ENCODE measurements at places on chromosomes 16 and 17.

DNA sequence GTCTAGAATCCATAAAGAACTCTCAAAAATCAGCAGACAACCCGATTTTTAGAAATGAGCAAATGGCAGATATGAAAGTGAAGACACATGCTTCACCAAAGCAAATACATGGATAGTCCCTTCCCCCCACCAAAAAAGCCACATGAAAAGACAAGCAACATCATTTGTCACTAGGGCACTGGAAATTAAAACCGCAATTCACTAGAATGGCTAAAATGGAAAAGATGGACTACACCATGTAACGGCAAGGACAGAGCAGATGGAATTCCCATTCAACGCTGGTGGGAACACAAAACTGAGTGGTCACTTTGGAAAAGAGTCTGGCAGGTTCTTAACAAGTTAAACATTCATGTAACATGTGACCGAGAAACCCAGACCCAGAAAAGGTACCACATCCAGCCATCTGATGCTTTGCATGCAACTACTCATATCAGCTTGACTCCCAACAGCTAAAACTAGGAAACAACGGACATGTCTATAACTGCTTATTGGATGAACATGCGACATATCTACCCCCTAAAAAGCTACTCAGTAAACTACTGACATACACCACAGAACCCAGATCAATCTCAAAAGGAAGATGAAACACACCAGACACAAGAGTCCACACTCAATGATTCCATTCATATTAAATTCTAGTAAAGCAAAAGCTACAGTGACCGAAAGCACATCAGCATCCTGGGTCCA lies 132.6 kb downstream of the ZNF778 start:
- no peak for DNase-seq

- no peak for DNase-seq
These were observed 108.0 kb upstream of the GOT2 start for GRCh38 chr16:58842156-58842555.

GRCh38 chr17:63716426-63716825 lies 16.5 kb upstream of the LIMD2 start:
- DNase-seq, result no peak

DNA sequence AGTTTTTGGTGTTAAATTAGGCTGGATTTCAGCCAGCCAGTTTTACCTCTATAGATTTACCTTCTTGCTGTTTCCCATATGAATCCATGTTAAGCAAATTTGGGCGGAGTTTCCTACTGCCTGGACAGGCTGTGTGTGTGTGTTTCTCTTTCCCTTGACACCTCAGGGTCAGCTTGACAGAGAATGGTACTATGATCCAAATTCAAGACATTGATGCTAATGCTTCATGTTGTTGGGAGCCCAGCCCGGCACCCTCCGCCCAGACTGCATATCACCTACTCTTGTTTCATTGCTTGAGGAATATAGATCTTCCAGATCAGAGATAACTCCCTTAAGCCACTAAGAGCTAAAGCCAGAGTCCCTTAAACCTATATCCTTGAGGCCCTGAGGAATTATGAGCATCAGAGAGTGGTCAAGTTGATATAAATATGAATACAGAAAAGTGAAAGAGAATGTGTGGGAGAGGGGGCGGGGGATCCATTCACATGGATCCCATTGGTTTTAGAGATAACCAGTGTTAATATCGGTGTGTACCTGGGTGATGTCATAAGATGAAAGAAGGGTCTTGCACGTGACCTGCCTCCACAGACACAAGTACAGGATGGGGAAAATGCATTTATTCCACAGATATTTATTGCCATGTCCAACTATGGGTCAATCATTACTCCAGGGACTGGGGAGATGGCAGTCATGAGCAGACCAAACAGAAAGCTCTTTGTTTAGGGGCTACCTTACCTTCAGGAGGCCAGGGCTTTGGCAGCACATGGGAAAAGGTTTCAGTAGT lies 69.7 kb downstream of the WIPI1 start:
- no peak for DNase-seq

GRCh38 chr16:78641433-78641832 lies 542.0 kb downstream of the WWOX start:
- DNase-seq, result no peak

DNA sequence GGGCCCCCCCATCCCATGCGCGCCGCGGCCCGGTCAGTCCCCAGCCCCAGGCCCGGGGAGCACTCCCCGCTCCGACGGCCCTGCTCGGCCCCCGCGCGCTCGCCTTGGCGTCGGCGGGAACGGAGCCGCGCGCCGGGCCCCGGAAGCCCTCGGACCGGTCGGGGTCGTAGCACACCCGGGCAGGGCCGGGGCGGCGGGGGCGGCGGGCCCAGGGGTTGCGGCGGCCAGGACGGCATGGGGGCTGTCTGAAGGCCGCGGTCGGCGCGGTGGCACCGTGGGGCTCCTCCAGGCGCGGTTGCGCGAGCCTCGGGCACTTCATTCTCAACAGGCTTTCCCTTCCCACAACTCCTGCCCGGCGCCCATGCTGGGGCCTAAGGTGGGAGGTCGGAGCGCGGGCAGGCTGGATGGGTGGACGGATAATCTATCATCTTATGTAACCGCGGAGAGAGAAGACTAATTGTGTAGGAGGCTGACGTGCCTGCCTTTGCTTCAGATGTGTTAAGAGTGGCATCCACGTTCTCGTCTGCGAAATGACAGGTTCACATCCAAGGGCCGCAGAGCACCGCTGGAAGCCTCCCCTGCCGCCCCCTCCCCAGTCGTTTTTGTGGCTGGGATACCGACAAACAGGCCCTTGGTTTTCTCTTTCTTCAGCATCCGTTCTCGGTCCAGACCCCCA lies 708 bp downstream of the BAIAP2 start:
- DNase-seq, result no peak

GRCh38 chr17:57999496-58000017 lies 7.5 kb downstream of the SRSF1 start:
- peak; percentile 31 for DNase-seq

GRCh38 chr16:68079626-68080344 lies 5.4 kb upstream of the NFATC3 start:
- no peak for DNase-seq

- no peak for DNase-seq
These were observed 30.8 kb downstream of the AXIN2 start for GRCh38 chr17:65530523-65531255.

DNA sequence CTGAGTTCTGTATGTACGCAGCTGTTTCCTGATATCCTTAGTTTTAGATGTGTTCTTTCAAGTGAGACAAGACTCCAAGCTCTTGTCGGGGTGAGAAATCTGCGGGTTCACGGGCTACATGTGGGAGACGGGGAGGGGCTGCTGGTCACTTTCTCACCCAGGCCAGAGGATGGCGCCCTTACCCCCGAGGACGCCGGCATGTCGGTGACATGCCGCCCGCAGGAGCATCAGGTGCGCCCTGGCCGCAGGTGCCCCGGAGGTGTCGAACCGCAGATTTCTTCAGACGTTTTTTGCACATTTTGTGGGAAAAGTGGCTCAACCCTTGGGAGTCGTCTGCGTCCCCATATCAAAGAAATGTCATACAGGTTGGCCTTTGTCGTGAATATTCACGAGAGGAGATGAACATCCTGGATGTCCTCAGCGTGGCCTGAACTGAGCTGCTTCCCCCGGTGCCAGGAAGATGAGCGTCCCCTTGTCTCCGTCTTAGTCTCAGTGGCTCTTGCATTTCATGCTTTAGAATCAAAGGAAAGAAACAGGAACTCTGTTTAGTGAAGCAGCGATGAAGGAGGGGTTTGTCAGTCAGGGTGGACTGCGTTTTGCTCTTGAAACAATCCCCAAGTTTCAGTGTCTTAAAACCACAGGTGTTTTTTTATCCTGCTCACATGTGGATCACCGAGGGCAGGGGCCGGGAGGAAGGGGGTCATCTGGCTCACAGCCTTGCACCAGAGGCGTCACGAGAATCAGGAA lies 75.4 kb upstream of the ZNF750 start:
- no peak for DNase-seq

- DNase-seq, result no peak
These were observed 60.0 kb downstream of the RPTOR start for GRCh38 chr17:80604670-80605010.

- DNase-seq, result no peak
These were observed 5.8 kb upstream of the CPNE7 start for GRCh38 chr16:89569506-89570341.

GRCh38 chr17:8904201-8904600 lies 36.7 kb upstream of the PIK3R6 start:
- DNase-seq, result no peak

DNA sequence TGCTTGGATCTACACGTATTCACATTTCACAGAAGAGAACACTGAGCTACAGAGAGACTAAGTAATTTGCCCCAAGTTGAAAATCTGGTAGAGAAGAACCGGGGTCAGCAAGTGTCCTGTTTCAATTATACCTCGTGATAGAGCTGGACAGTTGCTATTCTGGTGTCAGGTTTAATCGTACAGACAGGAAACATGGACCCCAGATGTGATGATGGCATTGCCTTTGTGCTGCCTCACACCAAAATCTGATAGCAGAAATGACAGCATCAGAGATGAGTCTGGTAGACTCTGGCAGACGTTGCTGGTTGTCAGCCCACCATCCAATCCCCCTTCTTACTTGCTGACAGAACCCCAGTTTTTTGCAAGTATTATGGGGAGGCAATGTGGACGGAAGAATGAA lies 112.1 kb upstream of the FOXF1 start:
- DNase-seq, result no peak

DNA sequence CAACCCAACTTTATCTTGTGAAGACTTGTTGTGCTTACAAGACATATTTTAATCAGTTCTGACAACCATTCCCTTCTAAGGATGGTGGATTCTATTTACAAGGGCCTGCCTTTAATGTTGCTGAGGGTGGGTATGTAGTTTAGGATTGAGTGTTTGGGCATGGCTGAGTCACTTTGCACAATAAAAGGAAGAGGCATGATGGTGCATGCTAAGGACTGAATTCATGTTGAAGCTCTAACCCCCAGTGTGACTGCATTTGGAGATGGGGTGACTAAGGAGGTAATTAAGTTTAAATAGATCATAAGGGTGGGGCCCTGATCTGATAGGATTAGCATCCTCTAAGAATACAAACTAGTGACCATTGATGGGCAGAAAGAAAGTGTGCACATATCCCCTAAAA lies 196.1 kb upstream of the HS3ST3A1 start:
- DNase-seq, result no peak

Measured in DMS 273 treated with DMSO at 0.1 percent for 48 hours (cell line).